ENCODE measurements at places on chromosomes 5 and 9.

DNA sequence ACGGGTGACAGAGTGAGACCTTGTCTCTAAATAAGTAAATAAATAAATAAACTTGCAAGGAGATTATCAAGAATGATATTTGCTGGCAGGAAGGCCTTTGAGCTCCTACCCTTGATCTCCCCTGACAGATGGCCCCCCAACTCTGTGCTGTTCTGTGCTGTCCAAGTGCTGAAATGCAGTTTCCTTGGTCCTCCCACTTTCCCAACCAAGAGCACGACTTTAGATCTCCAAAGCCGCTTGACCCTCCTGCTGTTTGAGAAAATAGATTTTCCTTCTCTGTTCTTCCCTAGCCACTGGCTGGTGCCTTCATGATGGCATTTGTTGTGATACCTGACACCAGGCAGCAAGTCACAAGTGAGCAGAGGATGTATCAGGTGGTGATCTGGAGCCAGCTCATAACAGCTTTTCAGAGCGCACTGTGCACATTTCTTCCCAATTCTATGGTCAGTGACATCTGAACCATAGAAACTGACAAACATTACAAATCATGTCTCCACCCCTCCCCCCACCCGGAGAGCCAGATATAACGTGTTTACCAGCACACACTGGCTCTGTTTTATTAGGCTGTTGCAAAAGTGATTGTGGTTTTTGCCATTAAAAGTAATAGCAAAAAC, 80.0 kb upstream of the PUM3 start:
- no peak for DNase-seq

DNA sequence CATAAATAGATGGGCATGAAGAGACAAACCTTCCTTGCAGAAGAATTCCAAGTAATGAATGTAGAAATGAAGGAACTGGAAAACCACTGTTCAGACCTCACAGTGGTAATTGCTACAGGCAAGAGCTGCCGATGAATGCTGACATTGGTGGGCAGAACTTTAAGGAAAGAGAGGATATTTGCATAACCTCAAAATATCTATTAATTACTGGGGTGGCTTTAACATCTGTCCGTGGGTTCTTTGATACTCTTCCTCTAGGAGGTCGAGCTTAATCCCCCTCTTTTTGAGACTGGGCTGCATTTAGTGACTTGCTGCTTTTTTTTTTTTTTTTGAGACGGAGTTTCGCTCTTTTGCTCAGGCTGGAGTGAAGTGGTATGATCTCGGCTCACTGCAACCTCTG, 34.7 kb downstream of the LAMC3 start:
- no peak for DNase-seq

- DNase-seq: peak; percentile 50
These were observed 661.6 kb downstream of the LRRC70 start for GRCh38 chr5:63240063-63240755.

DNA sequence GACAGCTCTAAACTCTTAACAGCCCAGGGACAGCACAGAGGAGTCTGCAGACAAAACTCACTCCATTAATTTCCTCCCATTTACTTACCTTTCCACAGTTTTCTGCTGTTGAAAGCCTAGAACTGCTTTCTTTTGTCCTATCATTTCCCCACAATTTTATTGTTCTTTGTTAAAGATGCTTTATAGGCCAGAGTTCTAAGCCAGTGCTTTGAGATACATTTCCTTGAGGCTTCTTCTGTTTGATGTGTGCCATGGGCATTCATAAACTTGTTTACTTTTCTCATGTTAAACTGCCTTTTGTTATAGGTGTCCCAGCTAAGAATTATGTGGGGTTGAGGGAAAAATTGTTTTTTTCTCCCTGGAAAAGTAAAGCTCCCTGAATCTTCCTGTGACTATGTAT, 25.9 kb upstream of the SUB1 start:
- no peak for DNase-seq

- peak; percentile 10 for DNase-seq
These were observed 484 bp downstream of the GFM2 start for GRCh38 chr5:74766418-74766848.

DNA sequence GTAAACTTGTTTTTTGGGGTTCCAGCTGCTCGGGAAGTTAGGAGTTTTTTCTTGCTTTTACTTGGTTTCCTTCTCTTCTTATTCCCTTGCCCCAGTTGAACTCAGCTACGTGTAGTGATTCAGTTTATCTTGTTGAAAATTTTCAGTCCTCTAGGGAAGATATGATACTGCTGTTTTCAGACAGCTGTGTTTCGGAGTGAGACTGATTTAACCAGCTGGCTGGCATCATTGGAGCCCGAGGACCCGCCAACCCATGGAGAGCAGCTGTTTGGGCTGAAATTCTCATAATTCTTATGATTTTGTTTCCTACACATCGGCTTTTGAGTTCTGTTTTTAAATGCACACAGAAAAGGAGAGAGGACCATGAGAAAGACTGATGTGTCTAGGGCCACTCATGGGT, 271.5 kb downstream of the NR3C1 start:
- DNase-seq: no peak

DNA sequence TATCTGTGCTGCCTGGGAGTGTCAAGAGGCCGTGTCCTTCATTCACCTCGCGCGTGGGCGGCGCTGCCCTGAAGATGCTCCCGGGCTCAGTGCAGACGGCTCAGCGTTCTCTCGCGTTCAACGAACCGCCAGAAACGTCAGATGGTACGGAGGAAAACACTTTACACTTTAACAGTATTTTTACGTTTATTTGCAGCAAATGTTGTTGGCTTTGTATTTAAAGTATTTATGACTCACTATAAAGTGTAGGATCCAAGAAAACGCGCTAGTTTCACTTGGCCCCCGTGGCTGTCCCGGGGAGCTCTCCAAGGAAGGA, 544 bp upstream of the ERCC6L2 start:
- DNase-seq: no peak

DNA sequence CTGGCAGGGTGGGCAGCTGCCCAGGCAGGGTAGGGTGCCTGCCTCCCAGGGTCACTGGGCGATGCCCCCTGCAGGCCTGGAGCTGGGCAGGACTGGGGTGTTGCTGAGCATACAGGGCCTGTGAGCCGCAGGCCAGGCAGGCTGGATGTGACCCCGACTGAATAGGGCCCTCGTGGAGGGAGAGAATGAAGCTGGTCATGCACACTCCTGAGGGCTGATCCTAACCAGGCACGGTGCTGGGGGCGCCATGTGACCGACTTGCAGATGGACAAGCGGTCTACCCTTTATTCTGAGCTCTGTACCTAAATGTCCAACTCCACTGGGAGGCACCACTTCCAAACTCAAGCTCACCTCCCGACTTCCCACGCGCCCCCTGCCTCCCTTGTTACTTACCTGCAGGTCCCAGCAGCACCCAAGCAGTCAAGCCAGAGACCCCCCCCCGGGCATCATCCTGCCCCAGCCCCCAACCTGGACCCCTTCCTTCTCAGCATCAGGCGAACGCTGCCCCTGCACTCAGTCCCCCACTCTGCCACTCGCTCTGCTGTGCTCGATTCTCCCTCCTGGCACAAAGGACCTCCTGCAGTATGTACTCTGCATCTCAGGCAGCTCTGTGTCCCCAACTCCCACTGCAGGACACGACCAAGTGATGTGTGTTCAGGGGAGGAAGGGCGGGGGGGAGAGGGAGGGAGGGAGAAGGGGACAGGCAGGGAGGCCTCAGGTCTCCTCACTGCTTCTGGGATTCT, 76.8 kb upstream of the PHYKPL start:
- DNase-seq: no peak

DNA sequence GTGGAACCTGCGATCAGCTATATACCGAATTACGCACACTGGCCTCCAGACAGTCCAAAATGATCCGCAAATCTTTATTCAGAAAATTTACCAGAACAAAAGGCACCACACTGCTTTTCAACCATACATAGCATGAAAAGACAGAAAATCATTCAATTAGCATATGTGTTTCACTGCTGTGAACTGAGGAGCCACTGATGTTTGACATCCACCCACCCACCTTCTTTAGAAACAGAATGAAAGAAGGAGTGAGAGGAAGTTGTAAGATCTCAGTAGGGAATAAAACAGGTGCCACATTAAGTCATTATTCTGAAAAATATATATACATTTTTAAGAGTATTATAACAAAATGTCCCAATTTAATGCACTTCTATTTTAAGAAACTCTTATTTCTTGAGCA, 156.8 kb downstream of the NFIB start:
- DNase-seq: no peak

DNA sequence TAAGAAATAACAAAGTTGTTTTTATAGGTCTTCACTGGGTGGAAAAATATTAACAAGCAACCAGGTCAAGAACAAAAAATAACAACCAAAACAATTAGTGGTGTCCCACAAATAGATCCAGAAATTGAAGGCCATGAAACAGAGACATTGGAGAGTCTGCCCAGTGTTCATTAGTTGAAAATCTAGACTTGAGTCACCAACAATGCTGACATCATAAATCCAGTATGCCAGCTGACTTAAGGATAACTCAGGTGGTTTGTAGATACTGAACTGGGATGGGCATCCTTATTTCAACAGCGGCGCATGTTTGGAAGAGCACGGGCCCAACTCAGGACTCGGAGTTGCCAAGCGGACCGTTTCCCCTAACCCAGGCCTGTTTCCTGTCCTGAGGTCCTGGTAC, 80.7 kb upstream of the TNFAIP8 start:
- no peak for DNase-seq

- DNase-seq: no peak
These were observed 1.0 kb downstream of the DOCK8 start for GRCh38 chr9:215631-216155.

GRCh38 chr5:102858808-102859207, 103.7 kb downstream of the PAM start:
- DNase-seq: no peak

GRCh38 chr5:62260513-62260912, 45.5 kb upstream of the KIF2A start:
- no peak for DNase-seq

- no peak for DNase-seq
These were observed 142.7 kb downstream of the PIP5K1B start for GRCh38 chr9:68847765-68848164.

DNA sequence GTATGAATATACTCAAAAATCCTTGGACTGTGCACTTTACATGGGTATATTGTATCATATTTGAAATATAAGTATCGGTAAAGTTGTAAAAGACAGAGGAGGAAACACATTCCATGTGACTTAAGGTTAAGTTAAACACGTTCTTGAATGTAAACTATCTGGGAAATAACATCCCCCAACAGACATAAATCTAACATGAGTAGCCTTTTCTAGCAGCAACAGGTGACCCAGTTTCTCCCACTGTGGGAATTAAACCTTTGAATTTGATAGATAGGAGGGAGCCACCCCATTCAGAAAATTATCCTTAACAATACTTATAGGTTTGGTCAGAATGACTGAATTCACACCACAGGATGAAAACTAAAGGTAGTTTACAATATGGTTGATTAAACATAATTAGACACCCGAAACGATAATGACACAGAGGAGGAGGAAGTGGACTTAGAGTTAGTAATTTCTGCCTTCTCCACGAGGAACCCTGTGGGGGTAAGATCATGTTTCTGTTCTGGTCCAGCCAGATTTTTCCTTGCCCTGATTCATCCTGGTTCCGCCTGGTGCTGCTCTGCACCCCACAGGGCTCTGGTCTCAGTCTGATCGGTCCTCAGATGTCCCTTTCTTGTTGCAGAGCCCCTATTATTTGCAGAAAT, 84.6 kb upstream of the DNAH5 start:
- DNase-seq: no peak

DNA sequence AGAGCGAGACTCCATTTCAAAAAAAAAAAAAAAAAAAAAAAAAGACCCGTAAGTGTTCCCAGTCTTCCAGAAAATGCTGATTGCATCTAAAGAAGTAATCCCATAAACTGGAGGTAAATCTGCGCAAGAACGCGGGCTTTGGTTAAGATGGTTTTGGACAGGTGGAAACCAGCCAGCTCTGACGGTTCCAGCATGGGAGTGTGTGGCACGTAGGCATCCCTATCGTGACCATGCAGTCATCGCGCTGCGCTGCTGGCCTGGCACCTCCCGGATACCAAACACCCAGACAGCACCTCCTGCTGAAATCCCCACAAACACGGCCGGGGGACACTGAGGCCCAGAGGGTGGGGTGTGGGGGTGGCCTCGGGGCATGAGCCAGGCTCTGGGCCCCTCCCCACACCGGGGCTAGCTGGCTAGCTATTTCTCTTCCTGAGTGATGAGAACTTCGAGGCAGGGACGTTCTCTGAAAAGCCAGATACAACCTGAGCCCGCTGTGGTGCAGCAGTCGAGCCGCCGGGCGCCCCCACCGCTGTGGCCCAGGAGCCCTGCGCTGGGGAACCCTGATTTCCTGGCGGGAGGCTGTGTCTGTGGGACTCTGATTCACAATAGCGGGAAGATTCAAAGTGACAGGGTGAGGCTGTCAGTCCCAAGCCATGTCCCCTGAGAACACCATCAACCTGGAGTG, 32.2 kb upstream of the NOTCH1 start:
- DNase-seq: no peak

DNA sequence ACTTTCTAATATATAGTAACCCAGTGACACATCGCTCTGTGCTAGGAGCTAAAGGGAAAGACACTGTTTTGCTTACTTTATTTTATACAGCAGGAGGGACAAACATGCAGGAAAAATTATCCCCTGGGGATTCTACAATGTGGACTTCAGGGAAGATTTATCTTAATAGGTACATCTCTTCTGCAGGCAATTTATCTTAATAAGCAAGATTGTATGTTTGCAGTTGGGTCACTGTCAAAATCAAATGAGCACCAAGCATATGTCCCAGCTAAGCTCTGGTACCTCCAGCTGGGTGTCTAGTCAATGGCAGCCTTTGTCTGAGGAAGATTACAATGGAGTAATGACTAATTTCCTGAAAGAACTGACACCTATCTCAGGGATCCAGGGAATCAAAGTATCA, 309.9 kb upstream of the PANK3 start:
- DNase-seq: no peak

GRCh38 chr5:155624597-155625241, 611.2 kb downstream of the KIF4B start:
- DNase-seq: no peak

DNA sequence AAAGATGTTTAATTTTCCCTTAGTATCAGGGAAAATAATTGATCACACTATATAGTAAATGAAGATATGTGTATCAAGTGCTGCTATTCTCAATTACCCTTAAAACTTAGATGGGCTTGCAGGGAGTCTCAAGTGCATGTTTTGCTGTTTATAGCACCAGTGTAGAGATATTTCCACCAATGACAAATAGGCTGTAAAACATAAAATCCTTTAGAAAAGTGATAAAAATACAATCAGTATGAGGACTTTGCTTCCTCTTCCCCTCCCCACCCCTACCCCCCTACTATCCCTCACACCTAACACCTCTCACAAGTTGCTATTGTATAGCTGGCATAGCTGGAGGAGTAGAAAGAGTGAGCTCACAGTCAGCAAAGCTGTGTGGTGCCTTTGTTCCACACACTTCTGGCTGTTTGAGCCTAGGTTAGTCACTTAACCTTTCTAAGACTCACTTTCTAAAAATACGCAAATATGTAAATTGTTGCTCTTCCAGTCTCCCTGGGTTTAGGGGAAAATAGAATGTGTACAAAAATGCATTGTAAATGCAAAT, 93.1 kb downstream of the PDE4D start:
- no peak for DNase-seq
